T-helper 17 cell (primary cell): ENCODE measurements at places on chromosomes 2 and 18.

DNA sequence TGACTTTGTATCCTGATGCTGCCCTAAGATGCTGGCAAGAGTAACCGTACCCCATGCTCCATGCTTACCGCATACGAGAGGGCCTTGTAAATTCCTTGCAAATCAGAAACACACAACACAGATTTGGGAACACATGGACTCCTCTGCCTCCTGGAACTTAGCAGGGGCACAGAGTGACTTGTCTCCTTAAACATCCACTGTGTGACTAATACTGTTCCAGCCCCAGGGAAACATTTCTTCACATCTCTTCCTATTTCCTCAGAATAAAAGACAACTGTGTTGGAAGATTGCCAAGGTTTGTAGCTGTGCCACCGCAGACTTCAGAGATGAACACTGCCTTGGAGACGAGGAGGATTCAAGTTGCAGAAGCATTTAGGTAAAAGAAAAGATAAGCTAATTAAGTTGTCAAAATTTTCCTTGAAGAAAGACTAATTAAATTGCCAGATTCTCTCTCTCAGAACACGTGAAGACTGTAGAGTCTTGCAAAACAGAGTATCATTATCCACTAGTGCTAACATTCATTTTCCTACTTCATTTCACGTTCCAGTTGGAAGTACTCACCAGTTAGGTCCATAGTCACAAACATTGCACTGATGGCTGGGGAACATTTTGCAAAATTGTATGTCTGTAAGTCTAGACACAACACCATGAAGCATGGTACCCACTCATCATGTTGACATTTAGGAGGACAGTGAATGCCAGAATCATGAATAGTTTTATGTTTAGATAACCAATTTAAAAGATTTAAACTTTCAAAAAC is 188.8 kb downstream of the TSN start:
- no peak for DNase-seq

DNA sequence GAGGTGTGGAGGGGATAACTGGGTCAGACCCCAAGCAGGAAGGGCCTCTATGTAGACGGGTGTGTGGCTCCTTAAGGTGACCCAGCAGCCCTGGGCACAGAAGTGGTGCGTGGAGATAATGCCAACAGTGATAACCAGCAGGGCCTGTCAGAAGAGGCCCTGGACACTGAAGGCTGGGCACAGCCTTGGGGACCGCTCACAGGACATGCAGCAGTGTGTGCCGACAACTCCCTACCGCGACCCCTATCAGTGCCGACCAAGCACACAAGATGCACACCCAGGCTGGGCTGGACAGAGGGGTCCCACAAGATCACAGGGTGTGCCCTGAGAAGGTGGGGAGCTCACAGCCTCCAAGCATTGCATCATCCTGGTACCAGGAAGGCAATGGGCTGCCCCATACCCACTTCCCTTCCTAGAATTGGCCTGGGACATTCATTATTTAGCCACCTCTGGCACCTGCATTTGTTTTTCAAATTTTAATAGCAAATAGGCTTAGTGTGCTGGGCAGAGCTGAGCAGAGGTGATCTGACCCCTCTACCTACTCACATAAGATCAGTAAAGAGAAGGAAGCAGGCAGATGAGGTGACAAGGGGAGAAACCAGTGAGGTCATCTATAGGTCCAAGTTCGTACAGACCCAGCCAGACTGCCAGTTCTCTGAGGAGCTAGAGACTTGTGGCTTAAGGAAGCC is 55.2 kb downstream of the BCL11A start:
- no peak for DNase-seq

- no peak for DNase-seq
These were observed 37.0 kb downstream of the NABP1 start for GRCh38 chr2:191714925-191715324.

- no peak for DNase-seq
These were observed 111.7 kb upstream of the CSRNP3 start for GRCh38 chr2:165357758-165358157.

- DNase-seq, result no peak
These were observed 2154.0 kb upstream of the PIK3C3 start for GRCh38 chr18:39801010-39801409.

DNA sequence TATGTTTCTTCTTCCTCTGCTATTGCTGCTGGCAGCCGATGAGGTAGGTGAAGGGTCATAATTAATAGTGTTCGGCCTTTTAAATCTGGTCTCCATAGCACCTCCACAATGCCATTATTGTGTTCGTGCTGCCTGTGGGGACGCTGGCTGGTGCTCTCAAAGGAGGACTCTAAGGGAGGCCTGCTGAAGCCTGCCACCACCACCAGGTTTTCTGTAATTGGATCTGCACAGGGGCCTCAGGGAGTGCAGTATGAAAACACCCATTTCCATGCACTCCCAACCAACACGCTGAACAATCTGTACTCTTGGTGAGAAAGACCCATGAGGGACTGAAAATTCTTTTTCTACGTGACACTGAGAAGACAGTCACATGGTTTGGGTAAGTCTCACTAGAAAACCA is 17.6 kb upstream of the CLIP4 start:
- no peak for DNase-seq

GRCh38 chr2:5869936-5870335 is 177.8 kb downstream of the SOX11 start:
- DNase-seq, result no peak

DNA sequence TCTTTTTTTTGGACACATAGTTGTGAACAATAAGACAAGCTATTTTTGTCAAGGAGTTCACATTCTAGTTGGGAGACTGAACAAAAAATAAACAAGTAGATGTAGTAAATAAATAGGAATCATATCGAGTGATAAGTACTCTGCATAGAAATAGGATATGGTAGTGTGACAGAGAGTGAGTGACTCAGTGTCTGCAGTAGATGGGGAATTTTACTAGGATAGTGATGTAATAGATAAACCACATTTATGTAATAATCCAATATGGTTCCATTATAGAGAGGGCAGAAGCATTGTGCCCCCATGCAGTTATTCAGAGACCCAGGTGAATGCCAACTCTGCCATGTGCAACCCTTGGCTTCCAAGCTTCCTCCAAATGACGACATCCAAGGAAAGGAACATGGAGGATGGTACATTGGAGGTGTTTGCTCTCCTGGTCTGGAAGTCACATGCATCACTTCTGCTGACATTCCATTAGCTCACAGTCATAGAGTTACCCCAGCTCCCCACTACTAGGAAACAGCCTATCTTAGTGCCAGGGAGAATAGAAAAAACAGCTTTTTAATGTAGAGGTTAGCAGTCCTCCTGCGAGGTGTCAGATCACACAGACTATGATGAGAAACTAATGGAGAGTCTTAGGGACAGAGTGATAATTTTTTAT is 595.4 kb downstream of the NYAP2 start:
- no peak for DNase-seq

GRCh38 chr2:145748927-145749326 is 1229.0 kb upstream of the ZEB2 start:
- DNase-seq, result no peak

DNA sequence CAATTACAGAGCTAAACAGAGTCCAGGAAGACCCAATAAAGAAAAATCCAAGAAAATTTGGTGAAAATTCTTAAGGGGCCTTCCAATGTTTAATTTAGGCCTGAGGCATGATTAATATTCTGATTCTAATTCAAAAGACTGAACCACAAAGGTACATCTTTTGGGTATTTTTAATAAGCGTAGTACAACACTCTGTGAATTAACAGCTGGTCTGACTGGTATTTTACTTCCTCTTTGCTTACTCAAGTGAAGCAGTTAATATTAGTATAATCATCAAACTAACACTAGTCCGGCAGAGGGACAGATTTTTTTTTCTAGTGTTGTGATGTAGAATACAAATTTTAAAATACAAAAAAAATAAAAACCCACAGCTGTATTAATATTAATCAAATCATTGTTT is 652.9 kb downstream of the NR4A2 start:
- DNase-seq, result no peak

DNA sequence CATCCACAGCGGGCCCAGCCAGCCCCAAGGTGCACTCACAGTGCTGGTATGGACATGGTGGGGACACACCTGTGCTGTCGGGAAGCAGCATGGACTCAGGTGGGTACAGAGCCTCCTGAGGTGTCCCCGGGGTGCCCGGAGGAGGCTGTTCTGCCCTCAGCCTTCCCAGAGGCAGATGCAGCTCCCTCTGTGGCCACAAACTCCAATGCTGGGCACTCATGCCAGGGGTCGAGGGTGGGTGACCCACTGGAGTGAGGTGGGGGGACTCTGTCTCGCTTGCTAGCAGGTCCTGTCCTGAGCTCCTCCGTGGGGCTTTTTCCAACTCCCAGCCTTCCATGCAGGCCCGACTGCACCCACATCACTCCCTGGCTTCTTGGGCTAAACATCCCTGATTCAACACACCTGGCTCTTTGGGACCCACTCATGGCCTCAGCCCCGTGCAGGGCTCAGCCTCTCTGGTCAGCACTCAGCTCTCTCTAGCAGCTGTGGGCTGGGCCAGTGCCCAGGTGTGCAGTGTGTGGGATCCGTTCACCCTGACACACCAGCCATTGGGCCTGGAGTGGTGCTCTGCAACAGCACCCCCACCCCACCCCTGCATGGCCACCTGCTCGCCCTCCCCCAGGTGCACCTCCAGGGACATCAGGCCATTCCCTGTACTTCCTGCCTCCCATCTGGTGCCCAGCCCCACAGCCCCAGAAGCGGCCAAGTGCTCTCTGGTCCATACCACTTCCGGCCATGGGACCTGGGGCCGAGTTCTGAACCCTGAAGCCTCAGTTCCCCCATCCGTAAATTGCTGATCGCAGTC is 16.0 kb downstream of the RAMP1 start:
- no peak for DNase-seq

GRCh38 chr18:23932385-23933067 is 82.0 kb upstream of the TTC39C start:
- no peak for DNase-seq

GRCh38 chr2:207823865-207824264 is 54.2 kb upstream of the FZD5 start:
- DNase-seq, result no peak

DNA sequence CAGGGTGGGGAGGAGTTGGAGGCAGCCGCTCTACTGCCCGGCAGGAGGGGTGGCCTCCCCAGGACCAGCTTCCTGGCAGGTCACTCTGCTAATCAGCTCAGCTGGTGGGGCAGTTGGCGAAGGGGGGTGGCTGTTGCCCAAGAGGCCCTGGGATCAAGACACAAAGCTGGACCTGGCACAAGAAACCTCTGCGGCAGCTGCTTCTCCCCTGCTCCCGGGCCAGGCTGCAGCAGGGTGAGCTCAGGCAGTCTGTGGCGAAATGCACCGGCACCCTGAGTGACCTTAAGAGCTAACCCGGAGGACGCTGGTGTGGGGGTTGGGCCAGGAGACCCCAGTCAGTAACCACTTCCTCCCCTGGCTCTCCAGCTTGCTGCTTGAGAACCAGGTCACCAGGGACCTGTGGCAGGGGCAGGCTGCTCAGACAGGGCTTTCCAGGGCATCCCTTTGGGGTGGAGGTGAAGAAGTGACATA is 31.1 kb downstream of the TOGARAM2 start:
- DNase-seq, result peak; percentile 23

- no peak for DNase-seq
These were observed 43.7 kb downstream of the FRZB start for GRCh38 chr2:182822733-182823132.

DNA sequence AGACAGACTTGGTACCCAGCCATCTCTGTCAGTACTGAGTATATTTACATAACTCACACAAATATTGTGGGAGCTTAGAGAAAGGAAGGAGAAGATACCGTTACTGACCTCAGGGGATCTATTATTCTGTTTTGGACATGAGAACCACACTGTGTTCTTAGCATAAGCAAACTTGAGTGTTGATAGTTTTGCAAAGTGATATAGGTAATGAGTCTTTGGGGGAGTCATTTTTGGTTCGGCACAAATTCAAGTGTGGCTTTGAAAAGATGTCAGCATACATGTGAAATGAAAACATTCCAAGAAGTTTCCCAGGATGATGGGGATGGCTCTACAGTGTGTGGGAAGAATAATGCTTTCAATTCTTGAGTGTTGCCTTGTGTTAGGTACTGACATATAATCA is 24.1 kb downstream of the SMARCAL1 start:
- no peak for DNase-seq

- no peak for DNase-seq
These were observed 7.3 kb downstream of the CEP192 start for GRCh38 chr18:12998332-12999060.

DNA sequence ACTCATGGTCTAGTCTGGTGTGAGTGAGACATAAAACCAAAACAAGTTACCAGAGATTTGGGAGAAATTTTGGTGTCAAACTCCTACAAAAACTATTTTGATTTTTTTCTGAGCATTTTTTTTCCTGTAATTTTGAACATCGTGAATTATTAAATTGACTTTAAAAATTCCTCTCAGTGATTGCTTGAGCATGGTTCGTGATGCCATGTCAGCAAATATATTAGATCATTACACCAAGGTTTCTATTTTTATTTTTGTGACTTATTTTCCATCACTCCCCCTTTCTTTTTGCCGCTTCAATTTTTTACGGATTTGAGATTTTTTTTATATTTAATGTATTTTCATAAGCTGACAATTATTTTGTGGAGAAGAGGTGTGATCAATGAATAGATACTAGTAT is 613.9 kb upstream of the LRATD1 start:
- DNase-seq, result no peak

GRCh38 chr2:109226128-109226527 is 97.1 kb downstream of the SH3RF3 start:
- DNase-seq, result no peak

DNA sequence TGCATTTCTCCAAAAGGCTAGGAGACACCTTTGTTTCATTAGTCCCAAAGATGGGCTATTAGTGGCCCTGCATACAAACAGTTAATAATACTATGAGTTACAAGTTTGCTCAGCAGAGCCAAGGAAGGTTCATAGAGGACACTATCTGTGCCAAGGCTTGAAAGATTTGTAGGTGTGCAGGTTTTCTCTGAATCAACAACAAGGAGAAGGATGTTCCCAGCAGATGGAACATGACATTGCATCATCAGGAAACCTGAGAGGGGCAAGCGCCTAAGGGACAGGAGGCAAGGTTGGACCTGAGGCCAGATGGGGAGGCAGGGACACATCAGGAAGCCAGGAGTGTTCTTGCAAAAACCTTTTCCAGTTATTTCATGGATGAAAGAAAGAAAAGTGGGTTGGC is 35.4 kb upstream of the STK17B start:
- DNase-seq, result no peak

GRCh38 chr18:4241090-4241617 is 214.0 kb downstream of the DLGAP1 start:
- no peak for DNase-seq

- no peak for DNase-seq
These were observed 159.7 kb upstream of the CDH20 start for GRCh38 chr18:61173554-61173953.

DNA sequence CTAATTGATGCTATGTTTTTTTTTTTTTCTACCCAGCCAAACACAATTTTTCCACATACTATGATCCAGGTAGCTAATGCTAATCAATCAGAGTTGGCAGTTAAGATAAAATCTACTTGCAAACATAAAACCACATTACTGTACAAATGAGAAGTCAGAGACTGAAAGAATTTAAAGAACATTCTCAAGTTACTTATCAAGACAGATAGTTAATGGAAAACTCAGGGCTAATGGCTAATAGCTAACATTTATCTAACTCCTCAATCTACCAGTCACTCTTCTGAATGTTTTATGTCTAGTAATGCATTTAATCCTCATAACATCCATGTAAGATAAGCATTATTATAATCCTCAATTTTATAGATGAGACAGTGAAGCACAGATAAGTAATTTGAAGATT is 537.6 kb upstream of the SETBP1 start:
- DNase-seq, result no peak

GRCh38 chr2:169360984-169361705 is 1.2 kb downstream of the LRP2 start:
- DNase-seq, result no peak
